ENCODE measurements at places on chromosomes 2 and 18. TPM values are rescaled to one million over a fixed set of nuclear protein-coding genes. Genes with fewer than 3 reads are reported as not detected.

GRCh38 chr2:216082805-216083204, 1.1 kb downstream of the TMEM169 start:
- peak overlapping the region; percentile 81 for H3K4me3 ChIP-seq
- H3K27ac ChIP-seq, result no peak overlapping the region

DNA sequence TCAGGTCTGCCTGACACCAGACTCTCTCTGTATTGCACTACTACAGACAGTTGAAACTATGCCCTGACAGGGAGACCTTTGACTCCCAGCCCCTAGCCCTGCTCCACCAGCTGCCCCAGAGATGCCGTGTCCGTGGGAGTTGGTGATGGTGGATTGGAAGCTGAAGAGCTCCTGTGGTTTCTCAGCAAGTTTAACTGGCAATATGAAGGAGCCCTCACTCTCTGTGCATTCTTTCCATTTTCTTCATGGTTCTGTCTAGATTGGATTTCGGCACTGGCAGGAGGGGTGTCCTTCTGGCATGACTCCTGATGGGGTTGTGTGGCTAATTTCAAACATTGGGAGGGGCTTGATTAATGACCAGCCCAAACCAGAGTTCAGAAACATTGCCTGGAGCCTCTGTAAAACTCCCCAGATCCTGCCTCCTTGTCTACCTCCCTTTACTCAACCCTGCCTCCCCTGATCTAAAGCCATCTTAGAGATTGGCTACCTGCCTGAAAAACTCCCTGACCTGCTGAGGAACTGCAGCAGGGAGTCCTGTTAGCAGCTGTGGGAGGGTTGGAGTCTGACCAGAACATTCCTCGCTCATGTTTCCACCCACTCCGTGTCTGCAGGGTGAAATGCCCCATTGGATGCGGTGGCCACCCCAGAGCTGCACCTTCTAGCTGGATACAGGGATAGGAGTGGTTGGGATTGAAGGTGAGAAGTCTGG, 206.9 kb upstream of the SPRED2 start:
- H3K4me3 ChIP-seq, result no peak overlapping the region
- no peaks in the 10 kb centered on the region for H3K36me3 ChIP-seq
- peaks cover 28% of the 10 kb centered on the region for H3K4me1 ChIP-seq
- peak; percentile 81 for DNase-seq
- H3K27ac ChIP-seq, result peak overlapping the region; percentile 29

- H3K27me3 ChIP-seq, result no peaks in the 10 kb centered on the region
- H3K4me1 ChIP-seq, result peaks cover 12% of the 10 kb centered on the region
- H3K36me3 ChIP-seq, result no peaks in the 10 kb centered on the region
- H3K4me3 ChIP-seq, result no peak overlapping the region
Measured at GRCh38 chr2:68747413-68747812, 12.8 kb downstream of the ARHGAP25 start.

- H3K4me3 ChIP-seq, result no peak overlapping the region
- no peak overlapping the region for H3K27ac ChIP-seq
- no peaks in the 10 kb centered on the region for H3K27me3 ChIP-seq
- DNase-seq, result no peak
Measured at GRCh38 chr2:102034683-102035548, 43.2 kb downstream of the IL1R2 start.

GRCh38 chr18:50183556-50183955, 11.4 kb downstream of the MYO5B start:
- peak; percentile 93 for DNase-seq
- no peaks in the 10 kb centered on the region for H3K27me3 ChIP-seq
- no peak overlapping the region for H3K4me3 ChIP-seq
- no peak overlapping the region for H3K27ac ChIP-seq
- no peaks in the 10 kb centered on the region for H3K36me3 ChIP-seq

DNA sequence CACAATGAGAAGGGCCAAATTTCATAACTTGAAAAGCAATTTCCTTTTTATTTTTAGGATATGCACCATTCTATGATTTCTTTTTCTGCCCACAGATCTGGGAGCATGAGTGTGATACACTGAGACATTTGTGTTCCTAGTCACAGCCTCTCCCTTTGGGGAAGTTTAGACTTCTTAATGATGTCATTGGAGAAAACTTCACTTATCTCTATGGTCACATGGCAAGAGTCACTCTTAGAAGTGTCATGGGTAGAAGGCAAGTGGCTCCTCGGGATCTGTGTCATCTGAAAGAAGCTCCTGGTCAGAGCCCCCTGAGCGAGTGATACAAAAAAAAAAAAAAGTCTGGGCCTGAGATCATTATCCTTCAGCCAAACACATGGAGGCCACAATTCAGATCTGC, 62.5 kb upstream of the LGALSL start:
- H3K27me3 ChIP-seq, result no peaks in the 10 kb centered on the region
- H3K4me1 ChIP-seq, result no peaks in the 10 kb centered on the region
- no peaks in the 10 kb centered on the region for H3K36me3 ChIP-seq
- no peak overlapping the region for H3K27ac ChIP-seq
- no peak overlapping the region for H3K4me3 ChIP-seq

GRCh38 chr2:61469424-61470121, 1.3 kb downstream of the USP34 start:
- peaks cover 36% of the 10 kb centered on the region for H3K36me3 ChIP-seq
- peak overlapping the region; percentile 79 for H3K4me3 ChIP-seq
- no peaks in the 10 kb centered on the region for H3K27me3 ChIP-seq
- peaks cover 8% of the 10 kb centered on the region for H3K4me1 ChIP-seq

DNA sequence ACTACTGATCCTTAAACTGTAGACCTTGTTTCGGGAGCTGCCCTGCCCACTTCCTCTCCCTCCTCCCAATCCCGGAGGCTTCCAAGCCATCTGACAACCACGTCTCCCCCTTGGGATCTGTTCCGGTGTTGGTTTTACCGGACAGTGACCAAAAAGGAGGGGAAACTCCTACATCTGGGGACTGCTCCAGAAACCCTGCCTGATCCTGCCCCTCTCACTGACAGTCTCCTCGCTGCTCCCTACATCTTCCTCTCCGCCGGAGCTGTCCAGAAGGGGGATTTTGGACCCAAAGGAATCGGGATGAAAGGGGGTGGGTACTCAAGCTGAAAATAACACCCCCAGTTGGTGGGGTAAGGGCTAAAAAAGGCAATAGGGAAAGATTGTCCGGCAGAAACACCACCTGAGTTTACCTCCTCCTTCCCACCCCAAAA, 1.5 kb downstream of the INO80D start:
- H3K36me3 ChIP-seq, result peaks cover 10% of the 10 kb centered on the region
- DNase-seq, result peak; percentile 93
- no peaks in the 10 kb centered on the region for H3K27me3 ChIP-seq
- peak overlapping the region; percentile 94 for H3K4me3 ChIP-seq
- peak overlapping the region; percentile 97 for H3K27ac ChIP-seq

DNA sequence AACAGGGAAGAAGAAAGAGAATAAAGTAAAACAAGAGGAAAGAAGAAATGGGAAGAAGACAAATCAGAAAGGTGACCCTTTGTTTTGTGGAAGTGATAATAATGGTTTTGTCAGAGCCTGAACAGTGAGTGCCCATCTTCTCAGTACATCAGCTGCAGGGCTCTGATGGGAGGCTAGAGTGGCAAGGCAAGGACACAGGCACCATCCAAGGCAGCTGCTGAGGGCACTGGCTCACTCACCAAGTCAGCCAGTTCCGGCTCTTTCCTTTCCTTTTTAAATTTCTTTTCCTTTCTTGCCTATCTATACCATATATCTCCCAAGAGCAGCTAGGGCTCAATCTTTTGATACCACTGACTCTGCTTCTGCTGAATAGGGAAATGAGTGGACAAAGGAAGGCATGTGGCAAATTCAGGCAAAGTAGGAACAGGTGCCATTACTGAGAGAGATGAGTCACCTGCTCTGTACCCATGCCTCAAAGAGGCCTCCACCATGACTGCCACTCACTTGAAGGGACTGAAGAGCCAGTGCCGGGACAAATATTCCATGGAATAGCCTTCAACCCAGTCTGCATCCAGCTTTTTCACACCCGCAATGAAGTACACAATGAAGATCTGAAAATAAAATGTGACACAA, 6.2 kb downstream of the GGCX start:
- H3K4me1 ChIP-seq, result no peaks in the 10 kb centered on the region
- H3K27me3 ChIP-seq, result no peaks in the 10 kb centered on the region
- no peak for DNase-seq
- H3K4me3 ChIP-seq, result no peak overlapping the region
- H3K36me3 ChIP-seq, result peaks cover 43% of the 10 kb centered on the region
- no peak overlapping the region for H3K27ac ChIP-seq

DNA sequence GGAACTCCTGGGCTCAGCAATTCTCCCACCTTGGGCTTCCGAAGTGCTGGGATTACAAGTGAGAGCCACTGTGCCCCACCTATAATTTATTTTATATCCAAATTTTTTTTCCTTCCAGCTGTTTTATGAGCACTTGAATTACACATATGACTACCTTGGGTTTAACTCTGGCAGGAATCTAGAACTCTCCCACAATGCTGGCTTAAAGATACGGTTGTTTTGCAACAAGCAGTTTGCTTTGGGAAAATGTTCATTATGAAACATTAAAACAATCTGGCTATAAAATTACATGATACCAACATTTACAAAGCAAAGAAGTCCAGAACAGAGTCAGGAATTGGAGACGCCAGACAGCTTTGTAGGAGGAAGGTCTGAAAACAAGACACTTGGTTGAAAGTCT, 12.8 kb downstream of the CD302 start:
- no peaks in the 10 kb centered on the region for H3K36me3 ChIP-seq
- DNase-seq, result no peak
- H3K4me3 ChIP-seq, result no peak overlapping the region
- no peaks in the 10 kb centered on the region for H3K27me3 ChIP-seq
- no peaks in the 10 kb centered on the region for H3K4me1 ChIP-seq

DNA sequence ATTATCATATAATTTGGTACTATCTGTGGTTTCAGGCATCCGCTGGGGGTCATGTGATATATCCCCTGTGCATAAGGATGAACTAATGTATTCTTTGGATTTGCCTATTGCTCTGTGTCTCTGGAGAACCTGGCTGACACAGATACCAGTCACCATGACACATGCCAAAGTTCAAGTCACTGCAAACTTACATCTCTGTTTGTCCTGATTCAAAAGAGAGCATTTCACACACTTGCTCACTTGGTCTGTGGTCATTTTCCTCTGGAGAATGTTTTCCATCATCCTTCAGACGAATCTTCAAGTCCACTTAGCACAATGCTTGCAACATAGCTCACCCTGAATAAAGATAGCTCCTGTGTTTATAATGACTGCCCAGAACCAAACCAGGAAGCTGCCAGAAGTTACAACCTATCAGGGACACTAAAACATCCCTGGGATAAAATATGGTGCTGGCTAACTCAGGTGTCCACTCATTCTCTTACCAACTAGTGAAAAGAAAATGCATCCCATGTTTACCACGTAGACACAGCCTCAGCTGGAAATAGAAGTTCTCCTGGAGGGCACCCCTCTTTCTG, 18.1 kb downstream of the SULT1C3 start:
- H3K4me3 ChIP-seq, result no peak overlapping the region
- no peak for DNase-seq
- no peak overlapping the region for H3K27ac ChIP-seq

- no peaks in the 10 kb centered on the region for H3K4me1 ChIP-seq
- no peak for DNase-seq
- no peak overlapping the region for H3K4me3 ChIP-seq
- no peaks in the 10 kb centered on the region for H3K27me3 ChIP-seq
Measured at GRCh38 chr18:78169174-78169864, 810.3 kb upstream of the SALL3 start.

DNA sequence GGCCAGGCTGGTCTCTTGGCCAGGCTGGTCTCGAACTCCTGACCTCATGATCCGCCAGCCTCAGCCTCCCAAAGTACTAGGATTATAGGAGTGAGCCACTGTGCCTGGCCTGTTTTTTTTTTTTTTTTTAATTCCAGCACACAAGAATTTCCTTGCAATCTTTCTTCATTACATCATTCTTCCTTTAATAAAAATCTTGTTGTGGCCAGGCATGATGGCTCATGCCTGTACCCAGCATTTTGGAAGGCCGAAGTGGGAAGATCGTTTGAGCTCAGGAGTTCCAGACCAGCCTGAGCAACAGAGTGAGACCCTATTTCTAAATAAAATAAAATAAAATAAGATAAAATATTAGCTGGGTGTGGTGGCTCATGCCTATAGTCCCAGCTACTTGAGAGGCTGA, 21.4 kb upstream of the PLEKHM3 start:
- peaks cover 6% of the 10 kb centered on the region for H3K4me1 ChIP-seq
- no peak overlapping the region for H3K4me3 ChIP-seq
- no peaks in the 10 kb centered on the region for H3K36me3 ChIP-seq

- DNase-seq, result no peak
- no peaks in the 10 kb centered on the region for H3K36me3 ChIP-seq
- no peaks in the 10 kb centered on the region for H3K4me1 ChIP-seq
- no peaks in the 10 kb centered on the region for H3K27me3 ChIP-seq
- H3K4me3 ChIP-seq, result no peak overlapping the region
Measured at GRCh38 chr2:238502956-238503791, 76.4 kb downstream of the ASB1 start.

- H3K36me3 ChIP-seq, result no peaks in the 10 kb centered on the region
- H3K27me3 ChIP-seq, result no peaks in the 10 kb centered on the region
- no peak overlapping the region for H3K4me3 ChIP-seq
- H3K4me1 ChIP-seq, result no peaks in the 10 kb centered on the region
- no peak for DNase-seq
- H3K27ac ChIP-seq, result no peak overlapping the region
Measured at GRCh38 chr18:56982766-56983165, 164.1 kb upstream of the BOD1L2 start.

Gene MFF
- total RNA-seq, result 90.2 TPM

Gene MAP2
- total RNA-seq, result 16.2 TPM

Gene RIT2
- total RNA-seq, result not detected

Gene RSAD2
- total RNA-seq, result 0.09 TPM

Data from MCF 10A (cell line).